ENCODE measurements at places on chromosomes 1 and 21.

DNA sequence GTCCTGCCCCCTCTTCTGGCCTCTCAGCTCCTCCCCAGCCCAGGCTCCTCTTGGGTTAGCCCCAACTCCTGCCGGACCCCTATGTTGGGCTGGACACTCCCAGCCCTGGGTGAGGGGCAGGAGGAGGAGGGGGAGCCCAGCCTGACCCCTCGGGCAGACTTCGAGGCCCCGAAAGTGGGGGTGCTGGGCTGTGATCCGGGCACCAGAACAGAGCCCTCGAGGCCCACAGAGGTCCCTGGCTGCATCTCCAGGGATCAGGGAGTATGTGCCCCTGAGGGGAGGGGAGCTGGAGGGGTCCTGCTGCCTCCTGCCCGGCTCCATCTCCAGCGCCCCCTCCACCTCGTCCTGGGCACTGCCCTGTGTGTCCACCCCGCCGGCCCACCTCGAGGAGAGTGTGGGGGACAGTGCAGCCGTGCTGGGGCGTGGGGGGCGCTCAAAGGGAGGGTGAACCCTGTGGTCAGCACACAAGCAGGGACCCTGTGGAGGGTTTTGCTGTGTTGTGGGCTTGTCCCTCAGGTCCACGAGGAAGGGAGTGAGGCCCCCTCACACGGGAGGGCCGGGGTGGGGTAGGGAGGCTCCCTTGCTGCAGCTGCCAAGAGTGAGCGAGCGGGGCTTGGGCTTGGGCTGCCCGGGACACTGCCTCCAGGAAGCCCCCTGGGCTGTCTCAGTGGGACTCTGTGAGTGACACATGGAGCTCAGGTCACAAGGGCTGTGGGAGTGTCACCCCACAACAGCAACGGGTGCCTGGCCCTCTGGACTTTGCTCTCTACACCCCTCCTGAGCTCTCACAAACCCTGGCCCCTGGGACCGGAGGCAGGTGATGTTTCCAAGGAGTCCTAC is 54.4 kb downstream of the COL18A1 start:
- no peak for DNase-seq

DNA sequence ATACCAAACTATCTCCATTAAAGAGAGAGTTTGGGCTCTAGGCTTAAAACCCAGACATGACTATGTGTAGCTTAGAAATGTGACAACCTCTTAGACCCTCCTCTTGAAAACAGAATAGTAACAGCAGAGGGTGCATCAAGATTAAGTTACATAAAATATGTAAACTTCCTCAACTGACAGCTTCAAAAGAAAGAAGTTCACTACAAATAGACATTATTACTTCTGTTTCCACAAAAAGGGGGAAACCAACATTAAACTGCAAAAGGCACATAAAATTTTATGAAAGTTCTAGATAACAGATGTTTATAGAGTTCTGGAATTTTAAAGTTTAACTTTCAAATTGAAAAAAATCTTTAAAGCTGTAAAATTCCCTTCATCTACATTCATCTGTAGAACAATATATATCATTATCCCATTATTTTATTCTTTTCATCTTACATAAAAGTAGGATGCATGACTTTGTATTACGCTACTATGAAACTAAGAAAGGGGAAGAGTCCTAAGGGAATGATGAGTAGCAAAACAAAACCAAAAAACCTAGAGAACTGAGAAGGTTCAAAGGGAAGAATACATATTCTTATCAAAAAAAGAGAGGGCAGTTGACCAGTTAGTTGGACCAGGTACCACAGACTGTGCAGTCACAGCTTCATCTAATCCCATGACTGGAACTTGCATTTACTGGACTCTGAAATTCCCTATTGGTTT is 177.0 kb downstream of the SIPA1L2 start:
- no peak for DNase-seq

- DNase-seq: no peak
Observed at GRCh38 chr1:160639652-160640051, 7.2 kb downstream of the SLAMF1 start.

GRCh38 chr21:32547018-32547417 is 38.3 kb downstream of the TCP10L start:
- DNase-seq: no peak

GRCh38 chr1:6554907-6555778 is at the start of gene TAS1R1:
Gene TAS1R1 (plus strand): TSS chr1:6555307. CDS start chr1:6555374, 67 bp downstream.
- no peak for DNase-seq

DNA sequence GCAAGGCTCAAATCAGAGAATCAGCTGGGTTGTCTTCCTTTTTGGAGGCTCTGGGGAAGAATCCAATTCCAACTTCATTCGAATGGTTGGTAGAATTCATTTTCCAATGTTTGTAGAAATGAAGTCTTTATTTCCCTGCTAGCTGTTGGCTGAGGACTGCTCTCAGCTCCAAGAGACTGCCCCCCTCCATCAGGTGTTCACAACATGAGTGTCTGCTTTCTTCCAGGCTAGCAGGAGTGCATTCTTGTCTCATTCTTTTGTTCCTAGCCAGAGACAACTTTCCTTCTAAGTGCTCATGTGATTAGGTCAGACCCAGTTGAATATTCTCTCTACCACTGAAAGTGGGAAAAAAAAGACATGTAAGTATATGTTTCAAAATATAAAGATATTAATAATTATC is 95.2 kb downstream of the HLX start:
- no peak for DNase-seq

DNA sequence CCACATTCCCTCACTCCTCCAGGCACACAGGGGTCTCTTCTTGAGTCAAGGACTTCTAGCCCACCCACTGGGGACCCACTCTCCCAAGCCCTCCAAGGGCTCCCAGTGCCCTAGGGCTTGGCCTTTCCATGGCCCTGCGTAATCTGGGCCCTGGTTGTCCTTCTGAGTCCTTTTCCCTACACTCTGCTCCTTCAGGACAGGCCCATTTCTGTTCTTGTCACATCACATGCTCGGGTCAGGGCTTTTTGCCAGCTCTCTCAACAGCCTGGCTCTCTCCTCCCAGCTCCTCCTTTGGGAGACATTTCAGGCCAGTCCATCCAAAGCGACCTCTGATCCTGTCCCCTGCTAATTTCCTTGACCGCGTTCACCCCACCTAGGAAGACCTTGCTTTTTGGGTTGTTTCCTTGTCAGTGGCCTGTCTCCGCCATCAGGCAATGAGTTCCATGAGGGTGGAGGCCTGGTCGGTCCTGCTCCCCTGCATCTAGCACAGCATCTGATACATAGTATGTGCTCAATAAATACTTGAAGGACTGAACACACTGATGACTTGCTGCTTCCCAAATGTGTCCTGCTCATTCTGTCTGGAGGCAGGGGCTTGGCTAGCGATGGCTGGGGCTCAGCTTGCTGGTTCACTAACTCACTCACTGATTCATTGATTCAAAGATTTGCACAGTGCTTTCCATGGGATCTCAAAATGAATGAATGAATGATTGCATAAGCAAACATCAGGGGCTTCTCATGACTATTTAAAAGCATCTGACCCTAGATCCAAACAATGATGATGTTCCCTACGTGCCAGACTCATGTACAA is 44.8 kb downstream of the DHRS3 start:
- no peak for DNase-seq

DNA sequence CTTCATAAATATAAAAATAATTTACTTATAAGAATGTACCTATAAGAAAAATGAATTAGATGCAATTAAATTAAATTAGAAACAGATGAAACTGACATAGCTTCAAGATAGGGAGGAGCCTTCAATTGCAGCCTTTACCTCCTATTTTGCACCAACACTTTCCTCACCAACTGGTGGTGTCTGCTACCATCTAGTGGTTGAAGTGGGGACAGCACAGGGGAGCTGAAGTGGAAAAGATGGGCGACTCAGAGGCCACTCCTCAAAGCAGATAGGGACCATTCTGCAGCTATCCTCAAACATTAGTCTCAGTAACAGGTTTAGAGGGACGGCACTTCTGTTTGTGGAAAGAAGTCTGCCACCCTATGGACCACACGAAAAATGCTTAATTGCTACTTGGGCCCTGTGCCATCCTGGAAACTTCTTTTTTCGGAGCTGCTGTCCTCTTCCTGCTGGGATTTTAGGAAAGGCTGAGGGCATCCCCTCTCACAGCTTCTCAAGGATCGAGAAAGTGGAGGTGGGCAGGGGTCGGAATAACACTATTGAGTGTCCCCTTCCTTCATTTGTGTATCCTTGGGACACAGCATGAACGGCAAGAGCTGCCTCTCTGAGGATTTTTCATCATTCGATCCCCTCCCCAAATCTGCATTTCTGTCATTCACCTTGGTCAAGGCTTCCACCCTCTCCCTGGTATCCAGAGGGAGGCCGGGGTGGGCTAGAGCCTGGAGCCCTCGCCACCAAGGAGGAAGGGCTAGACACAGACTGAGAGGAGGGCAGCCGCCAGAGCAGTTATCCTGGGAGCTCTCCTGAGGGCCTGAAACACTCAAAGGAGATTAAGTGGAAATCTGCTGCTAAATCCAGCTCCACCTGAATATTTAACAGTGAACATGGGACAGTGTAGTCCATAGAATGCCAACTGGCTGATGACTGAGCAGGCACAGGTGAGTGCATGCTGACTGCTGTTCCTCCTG is 9.6 kb downstream of the PROK1 start:
- peak; percentile 14 for DNase-seq

- DNase-seq: no peak
Observed at GRCh38 chr21:36263797-36264196, 56.2 kb upstream of the MORC3 start.

GRCh38 chr21:44658541-44658910 is 794 bp downstream of the KRTAP12-3 start:
- DNase-seq: no peak

GRCh38 chr1:196466654-196467053 is 141.6 kb downstream of the KCNT2 start:
- no peak for DNase-seq

GRCh38 chr1:105416261-105416660 is 1640.2 kb upstream of the PRMT6 start:
- no peak for DNase-seq

DNA sequence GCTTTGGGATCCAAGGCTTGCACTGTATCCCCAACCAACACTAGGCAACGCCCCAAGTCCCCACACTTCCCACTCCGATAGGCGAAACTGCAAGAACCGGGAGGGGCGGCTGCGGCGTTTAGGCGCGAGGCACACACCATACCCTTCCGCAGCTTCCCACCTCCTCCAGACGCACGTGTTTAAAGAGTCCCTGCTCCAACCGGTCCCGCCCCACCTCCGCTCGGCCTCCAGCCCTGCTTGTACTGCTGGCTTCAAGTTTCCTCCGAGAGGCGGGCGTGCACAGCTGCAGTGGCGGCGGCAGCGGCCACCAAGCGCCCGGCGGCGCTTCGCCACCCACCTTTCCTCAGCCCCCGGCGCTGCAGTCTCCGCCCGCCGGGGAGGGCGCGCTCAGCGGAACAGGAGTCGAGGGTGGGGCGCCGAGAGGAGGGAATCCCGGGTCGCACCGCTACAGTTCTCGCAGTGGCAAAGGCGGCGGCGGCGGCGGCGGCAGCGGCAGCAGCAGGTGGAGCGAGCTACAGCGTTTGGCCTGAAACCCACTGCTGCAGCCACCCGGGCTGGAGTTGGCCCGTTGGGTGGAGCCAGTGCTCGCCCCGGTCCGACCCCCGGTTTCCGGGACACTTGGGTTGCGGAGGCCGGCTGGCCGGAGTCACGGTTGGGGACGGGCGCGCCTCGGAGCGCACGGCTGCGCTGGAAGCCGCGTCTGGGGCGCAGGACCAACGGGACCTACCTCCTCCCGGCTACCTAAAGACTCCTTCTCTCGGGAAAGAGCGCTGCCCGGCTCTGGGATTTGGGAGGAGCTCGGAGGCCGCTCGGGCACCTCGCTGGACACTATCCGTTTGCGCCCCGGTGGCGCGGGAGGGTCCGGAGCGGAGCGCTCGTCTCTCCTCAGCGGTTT is at the start of gene CNIH3:
Gene CNIH3, plus strand, starts transcription at position 457 of the 895 bp plus-strand sequence. CDS start 858 bp downstream, outside the sequence.
- DNase-seq: no peak

DNA sequence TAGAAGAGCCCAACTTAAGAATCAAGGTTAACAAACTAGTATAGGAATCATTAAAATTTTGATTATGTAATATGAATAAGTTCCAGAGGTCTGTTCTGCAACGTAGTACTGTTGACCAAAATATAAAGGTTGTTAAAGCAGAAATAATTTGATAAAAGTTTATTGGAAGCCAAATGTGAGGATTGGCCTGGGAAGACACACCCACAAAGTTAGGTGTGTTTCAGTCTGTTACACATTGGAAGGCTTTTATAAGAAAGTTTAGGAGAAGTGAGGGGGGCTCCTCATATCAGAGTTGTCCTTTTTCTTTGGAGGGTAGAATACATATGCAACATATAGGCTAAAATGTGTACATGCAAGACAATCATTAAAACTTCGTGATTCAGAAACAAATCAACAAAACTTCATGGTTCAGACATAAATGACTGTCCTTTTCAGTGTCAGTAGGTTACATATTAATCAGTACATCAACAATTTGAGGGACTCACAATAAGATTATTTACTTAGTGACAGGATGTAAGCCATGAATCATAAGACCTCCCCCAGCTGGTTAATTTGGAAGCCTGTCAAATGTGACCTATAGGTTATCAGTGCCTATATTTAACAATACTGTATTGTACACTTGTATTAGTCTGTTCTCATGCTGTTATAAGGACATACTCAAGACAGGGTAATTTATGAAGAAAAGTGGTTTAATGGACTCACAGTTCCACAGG is 245.0 kb upstream of the B3GALT2 start:
- no peak for DNase-seq

DNA sequence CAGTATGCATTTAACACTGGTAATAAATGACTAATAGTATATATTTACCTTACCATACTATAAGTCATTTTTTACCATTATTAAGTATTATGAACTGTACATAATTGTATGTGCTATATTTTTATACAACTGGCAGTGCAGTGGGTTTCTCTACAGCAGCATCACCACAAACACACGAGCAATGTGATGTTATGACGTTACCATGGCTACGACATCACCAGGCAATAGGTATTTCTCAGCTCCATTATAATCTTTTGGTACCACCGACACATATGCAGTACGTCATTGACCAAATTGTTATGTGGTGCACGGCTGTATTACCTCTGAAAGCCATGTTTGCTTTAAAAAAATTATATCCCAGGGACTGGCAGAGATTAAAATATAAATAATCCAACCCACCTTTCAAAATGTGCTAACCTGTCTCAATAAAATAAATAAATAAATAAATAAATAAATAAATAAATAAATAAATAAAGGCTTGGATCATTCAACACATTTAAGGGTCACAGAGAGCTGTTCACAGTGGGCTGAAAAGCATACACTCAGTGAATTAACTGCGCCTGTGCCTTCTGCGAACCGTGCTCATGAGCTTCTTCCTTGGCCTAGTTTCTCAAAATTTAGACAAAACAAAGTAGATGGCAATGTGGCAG is 121.4 kb upstream of the SLC35F3 start:
- DNase-seq: no peak

- DNase-seq: no peak
Observed at GRCh38 chr1:24203404-24203803, 16.3 kb upstream of the IFNLR1 start.

- DNase-seq: no peak
Observed at GRCh38 chr21:35824136-35824535, 236.2 kb downstream of the SETD4 start.

DNA sequence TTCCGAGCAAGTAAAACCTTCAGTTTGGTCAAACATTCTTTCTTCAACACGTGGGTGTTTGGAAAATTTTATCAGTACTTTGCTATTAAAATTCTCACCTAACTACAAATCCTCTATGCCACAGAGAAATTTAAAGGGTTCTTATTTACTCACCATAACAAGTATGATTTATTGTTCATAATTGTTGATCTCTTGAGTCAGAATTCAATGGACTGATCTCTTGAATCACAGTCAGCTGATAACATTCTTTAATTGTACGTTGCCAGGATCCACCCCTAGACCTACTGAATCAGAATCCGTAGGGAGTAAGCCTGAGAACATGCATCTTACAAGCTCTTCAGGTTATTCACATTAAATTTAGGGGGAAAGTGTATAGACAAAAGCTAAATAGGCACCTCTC is 51.2 kb downstream of the DIPK1A start:
- DNase-seq: no peak
